ENCODE measurements at places on chromosomes 4 and X. TPM values are rescaled to one million over a fixed set of nuclear protein-coding genes. Genes with fewer than 3 reads are reported as not detected.

FBXW7 gene
- total RNA-seq = 37.3 TPM

BTC gene
- total RNA-seq = 0.83 TPM

RNF212 gene
- total RNA-seq = not detected

WNK3 gene
- total RNA-seq = 0.66 TPM

CXCL1 gene
- 7.2 TPM for total RNA-seq

GAGE12J gene
- not detected for total RNA-seq

KLF8 gene
- total RNA-seq = 1.2 TPM

HSFX1 gene
- total RNA-seq = 2.1 TPM

SASH3 gene
- total RNA-seq = 45.4 TPM

WWC2 gene
- total RNA-seq = 9.7 TPM

ZNF518B gene
- total RNA-seq = 22.4 TPM

MEPE gene
- not detected for total RNA-seq

CBR4 gene
- total RNA-seq = 22.8 TPM

CNKSR2 gene
- total RNA-seq = 2.7 TPM

Measured in Peyer's patch (tissue), 4 donors.